Karpas-422 (cell line): ENCODE measurements at places on chromosomes 16 and 17.
A peak's percentile ranks its signal among the peaks of the same experiment; 100 is the strongest.

- no peak for DNase-seq
These were observed 75.2 kb downstream of the CPPED1 start for GRCh38 chr16:12728469-12728868.

DNA sequence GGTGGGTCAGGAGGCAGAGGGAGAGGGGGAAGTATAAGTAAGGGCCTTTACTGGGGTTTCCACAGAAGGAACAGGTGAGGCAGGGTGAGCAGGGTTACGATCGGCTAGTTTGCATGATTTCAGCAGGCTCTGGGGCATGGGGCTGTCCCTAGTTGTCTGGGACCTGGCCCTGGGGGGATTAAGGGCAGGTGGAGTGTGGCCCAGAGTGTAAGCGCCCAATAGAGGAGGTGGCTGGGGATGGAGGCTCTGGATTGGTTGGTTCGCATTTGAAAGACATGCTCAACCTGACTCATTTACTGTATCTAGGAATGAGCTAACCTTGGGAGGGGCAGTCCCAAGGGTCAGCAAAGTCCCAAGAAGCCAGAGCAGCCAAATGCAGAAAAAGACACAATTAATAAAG lies 230.3 kb downstream of the MAP2K4 start:
- no peak for DNase-seq

DNA sequence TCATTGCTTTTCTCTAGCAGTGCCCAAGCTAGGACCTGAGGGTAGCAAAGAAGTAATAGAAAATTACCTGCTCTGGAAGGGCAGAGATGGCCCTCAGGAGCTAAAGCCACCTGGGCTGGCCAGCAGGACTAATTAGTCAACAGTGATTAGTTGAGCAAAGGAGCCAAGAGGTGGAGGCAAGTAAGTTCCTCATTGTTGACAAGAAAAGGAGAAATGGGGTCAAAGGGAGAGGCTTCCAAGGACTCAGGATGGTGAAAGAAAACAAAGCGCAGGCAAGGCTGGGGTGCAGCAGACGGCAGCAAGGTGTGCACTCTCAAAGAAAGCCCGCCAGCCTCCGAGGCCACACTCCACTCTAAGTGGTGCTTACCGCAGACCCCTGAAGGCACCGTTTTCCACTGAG lies 44.6 kb downstream of the CMTM4 start:
- no peak for DNase-seq

- no peak for DNase-seq
These were observed 445.7 kb downstream of the TOX3 start for GRCh38 chr16:52101246-52101645.

GRCh38 chr16:50402298-50402895 lies 33.6 kb upstream of the BRD7 start:
- no peak for DNase-seq

- no peak for DNase-seq
These were observed 93.9 kb downstream of the YPEL2 start for GRCh38 chr17:59425085-59425931.

GRCh38 chr17:14268264-14268663 lies 31.6 kb upstream of the CDRT15 start:
- peak; percentile 54 for DNase-seq

GRCh38 chr17:7703584-7704479 lies 1.2 kb upstream of the EFNB3 start:
- DNase-seq, result peak; percentile 81
